ENCODE measurements at places on chromosomes 3 and 15.

- DNase-seq, result no peak
Observed at GRCh38 chr3:146557745-146558144, 13.3 kb upstream of the PLSCR1 start.

DNA sequence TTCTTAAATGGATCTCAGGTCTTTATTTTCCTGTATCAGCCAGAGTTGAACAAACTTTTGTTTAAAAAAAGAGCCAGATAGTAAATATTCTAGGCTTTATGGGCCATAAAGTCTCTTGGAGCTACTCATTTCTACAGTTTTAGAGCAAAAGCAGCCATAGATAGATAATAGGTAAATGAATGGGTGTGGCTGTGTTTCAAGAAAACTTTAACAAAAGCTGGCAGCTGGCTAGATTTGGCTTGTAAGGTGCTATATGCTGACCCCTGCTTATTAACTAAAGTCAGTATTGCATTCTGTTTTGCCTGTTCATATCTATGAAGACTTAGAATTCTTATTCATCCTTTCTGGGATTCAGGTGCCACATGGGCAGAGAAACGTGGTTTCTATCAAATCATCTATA lies 29.0 kb downstream of the MFN1 start:
- no peak for DNase-seq

GRCh38 chr3:192772240-192772894 lies 45.0 kb upstream of the FGF12 start:
- no peak for DNase-seq

DNA sequence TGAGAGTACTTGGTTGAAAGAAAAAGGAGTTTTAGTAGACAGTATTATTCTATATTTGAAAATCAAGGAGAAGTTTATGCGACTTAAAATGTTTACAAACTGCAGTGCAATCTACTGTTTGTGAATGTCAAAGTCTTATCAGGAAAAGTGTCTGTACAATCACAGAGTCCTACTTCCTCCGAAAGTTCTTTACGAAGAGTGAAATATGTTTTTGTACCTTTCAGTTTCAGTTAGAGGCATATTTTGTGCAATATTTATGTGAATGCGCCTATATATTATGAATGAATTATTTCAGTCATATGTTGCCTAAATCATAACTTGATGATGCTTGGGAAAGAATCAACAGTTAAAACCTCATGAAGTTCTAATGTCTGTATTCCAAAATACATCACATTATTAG lies 31.5 kb downstream of the NGRN start:
- DNase-seq, result no peak

- DNase-seq, result no peak
Observed at GRCh38 chr3:42653560-42654330, at the start of gene ZBTB47. Gene ZBTB47, plus strand, starts transcription at chr3:42653697. Its CDS starts 4,659 bp downstream, at chr3:42658356.

- no peak for DNase-seq
Observed at GRCh38 chr15:88543065-88543776, 3.3 kb downstream of the DET1 start.

- DNase-seq, result no peak
Observed at GRCh38 chr3:102354818-102355515, 79.8 kb upstream of the ZPLD1 start.

DNA sequence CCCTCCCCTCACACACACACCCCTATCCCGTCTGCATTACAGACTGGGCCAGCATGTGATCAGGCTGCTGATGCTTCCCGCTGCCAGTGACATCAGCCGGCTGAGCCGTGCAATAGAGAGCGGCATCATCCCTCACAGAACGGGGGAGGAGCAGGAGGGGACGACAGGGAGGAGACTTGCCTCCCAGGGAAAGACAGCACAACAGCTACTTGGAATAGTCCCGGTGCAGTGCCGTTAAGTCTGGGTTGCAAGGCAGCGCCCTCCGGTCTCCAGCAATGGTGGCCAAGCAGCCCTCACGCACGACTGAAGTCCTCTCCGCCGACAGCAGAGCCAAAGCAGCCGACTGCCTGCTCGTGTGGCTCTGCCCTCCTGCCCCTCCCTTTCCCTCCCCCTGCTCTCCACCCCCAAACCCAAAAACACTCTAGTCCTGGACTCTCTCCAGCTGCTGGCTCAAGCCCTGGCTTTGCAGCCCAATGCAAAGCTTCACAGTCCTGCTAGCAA lies 31.5 kb upstream of the RPS17 start:
- DNase-seq, result no peak

DNA sequence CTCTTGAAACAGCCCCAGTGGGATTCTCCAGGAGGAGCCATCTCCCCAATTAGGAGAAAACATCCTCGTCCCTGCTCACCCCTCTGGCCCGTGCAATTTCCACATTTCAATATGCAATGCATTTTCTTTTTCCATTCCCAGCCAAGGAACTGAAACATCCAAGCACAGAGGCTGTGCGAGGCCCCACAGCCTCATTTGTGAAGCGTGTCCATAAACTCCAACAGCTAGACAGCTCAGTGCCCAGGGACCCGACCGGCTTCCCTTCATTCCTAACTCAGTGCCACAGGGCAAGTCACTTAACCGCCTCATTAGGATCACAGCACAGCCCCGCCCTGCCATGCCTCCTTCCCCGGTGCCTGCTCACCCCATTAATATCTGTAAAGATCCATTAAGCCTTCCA lies 204.2 kb upstream of the IGF1R start:
- DNase-seq, result no peak

GRCh38 chr3:59429198-59429597 lies 379.4 kb upstream of the CFAP20DC start:
- no peak for DNase-seq

GRCh38 chr15:25175033-25175788 lies 220.4 kb downstream of the SNRPN start:
- no peak for DNase-seq

- DNase-seq, result no peak
Observed at GRCh38 chr3:151209654-151210053, 6.6 kb upstream of the GPR171 start.

- no peak for DNase-seq
Observed at GRCh38 chr3:161275919-161276318, 54.8 kb downstream of the NMD3 start.

DNA sequence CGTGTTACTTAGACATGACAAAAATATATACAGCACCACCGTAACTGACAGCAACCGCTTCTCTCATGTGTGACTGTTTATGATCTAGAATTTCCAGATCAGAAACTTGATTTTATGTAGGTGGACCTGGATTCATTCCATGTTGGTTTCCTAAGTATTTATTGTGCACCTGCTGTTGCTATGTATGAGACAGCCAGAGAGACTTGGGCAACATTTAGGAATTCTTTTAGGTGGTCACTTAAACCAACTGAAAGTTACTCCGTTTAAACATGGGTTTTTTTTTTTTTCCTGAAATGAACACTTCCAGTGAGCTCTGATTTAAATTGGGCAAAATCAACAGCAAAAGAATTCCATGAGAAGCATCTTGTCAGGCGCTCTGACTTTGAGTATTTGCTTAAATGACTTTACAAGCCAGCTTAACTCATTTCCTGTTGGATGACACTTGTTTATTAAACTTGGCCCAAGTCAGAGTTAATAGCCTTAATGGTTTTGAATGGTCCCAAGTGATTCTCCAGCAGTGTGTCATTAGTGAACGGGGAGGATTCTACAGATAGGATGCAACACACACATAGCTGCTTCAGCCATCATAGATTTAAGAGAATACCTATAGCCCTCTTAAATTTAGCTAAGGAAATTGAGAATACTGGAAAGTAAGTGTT lies 31.8 kb downstream of the MITF start:
- no peak for DNase-seq

DNA sequence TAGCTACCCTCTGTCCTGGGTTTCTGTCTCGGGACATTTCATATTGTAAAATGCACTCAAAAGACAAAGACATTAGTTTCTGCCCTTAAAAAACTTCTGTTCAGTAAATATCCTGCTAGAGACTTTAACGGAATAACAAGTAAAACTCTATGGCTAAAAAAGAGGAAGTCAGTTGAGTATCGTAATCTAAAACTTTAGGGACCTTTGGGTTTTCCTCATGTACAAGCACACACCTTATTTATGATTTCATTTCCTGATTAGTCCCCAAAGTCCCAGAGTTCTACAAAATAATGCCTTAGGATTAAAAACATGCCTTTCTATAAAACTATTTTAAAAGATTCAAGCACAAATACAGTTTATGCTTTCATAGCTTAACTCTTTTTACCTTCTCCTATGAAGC lies 585.9 kb downstream of the UNC13C start:
- no peak for DNase-seq

DNA sequence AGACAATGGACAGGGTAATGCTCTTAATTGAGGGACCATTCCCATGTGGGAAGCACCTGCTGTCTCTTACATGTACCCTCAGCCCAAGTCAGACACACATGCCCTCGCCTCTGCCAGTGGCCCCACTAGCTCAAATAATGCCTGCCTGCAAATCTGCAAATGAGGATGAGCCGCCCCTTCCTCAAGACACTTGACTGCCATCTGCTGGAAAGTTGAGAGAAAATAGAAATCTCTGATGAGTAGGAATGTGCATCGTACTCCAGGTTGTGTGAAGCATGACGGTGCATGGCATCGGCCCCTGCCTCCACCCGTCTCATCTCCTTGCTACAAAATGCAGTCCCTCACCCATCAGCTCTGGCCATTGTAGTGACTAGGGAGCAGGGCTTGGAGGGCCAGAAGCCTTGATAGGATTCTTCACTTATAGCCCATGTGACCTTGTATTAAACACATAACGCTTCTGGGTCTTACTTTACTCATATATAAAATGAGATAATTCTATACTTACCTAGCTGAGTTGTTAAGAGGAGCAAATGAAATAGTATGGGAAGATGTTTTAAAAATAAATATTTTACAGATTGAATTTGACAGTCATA lies 6.3 kb upstream of the SCN5A start:
- DNase-seq, result no peak

DNA sequence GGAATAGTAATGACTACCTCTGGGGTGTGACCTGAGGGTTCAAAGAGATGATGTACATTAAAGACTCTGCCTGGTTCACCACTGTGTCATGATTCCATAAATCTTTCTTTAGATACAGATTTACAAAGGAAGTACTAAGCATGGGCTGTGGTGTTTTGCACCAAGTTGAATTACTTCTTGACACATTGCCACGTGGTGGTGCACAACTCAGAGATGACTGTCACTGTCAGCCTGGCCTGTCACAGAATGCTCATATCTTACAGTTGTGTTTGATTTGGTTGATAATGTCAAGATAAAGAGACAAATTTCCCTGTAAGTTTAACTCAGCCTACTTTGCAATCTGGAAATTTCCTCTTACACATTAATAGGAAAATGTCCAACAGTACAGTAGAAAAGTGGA lies 3.2 kb downstream of the CTDSPL start:
- no peak for DNase-seq

- no peak for DNase-seq
Observed at GRCh38 chr15:68344600-68344999, 67.1 kb downstream of the FEM1B start.

DNA sequence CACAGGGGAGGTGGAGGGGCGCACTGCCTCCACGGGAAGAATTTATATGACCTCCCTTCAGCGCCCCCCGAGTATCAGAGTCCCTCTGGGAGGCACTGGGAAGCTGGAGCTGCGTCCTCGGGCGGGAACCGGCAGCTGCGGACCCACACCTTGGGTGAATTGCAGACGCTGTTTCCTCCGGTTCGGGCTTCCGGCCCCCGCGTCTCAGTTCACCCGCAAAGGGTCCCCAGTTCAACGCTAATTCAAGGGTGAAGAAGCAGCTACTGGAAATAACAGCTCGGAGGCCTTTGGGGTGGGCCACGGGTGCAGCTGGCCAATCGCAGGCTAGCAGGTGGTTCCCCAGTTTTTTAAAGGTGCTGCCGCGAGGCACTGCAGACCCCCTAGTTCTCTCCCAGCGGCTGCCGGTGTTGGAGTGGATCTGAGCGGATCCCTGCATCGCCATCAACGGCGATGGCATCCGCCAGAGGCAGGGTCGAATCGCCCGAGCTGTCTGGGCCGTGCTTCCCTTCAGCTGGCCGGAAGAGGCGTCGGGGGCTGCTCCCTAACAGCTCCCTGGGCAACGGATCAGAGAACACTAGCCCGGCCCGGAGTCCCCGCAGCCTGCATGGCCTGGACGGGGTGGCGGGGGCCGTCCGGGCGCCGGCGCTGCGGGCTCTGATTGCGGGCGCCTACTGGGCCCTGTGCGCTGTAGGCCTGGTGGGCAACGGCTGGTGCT lies 19.4 kb upstream of the ADAMTS7 start:
- no peak for DNase-seq

- DNase-seq, result no peak
Observed at GRCh38 chr15:93179700-93180102, 90.7 kb upstream of the RGMA start.

DNA sequence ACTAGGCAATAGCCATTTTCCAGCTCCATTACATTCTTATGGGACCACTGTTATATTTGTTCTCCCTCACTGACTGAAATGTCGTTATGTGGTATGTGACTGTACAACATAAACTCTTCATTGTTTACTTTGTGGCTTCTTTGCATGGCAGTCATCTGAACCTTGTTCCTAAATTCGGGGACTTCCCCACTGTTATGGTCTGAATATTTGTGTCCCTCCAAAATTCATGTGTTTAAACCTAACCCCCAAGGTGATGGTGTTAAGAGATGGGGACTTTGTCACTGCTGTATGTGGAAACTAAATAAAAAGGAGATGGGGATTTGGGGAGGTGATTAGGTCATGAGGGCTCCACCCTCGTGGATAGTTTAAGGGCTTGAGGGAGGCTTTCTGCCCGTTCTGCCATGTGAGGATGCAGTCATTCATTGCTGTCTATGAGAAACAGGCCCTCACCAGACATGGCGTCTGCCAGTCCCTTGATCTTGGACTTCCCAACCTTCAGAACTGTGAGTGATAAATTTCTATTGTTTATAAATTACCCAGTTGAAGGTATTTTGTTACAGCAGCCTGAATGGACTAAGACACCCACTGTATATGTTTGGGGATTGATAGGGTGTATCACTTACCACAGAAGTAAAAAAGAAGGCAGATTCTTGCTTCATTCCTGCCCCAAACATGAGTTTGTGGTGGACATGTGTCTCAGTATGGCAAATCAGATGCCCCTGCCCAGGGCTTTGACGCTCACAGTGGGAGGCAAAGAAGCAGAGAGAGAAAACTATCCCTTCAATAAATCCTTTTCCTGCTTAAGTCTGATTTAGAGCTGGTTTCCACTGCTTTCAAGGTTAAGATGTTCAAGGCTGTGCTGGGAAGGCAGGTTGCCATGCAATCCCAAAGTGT lies 138.0 kb upstream of the UBE2E1 start:
- no peak for DNase-seq

DNA sequence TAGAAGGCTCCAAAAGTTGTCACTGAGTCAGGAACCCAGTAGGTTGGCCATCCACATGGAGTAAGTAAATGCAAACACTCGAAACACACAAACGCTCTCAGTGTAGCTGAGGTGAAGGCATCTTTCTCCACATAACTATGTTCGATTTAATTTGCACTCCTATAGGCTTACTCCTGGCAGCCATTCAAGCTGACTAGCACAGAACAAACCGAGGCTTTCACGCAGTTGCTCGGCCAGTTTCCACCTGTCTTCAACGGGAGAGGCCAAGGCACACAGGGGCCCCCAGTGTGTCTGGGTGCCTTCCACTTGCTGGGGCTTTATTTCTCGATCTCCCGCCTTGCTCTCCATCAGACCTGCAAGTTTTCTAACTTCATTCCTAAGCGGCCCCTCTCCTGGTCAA lies 18.9 kb downstream of the RGMA start:
- no peak for DNase-seq

All from stimulated activated CD8-positive, alpha-beta memory T cell treated with anti-CD3 and anti-CD28 coated beads, Interleukin-4, amount 100 ng/mL, for 4 hours (primary cell).